NCI-H1048 (cell line): ENCODE measurements at places on chromosomes 1 and 21.

- DNase-seq = no peak
Observed at GRCh38 chr1:116161877-116162390, 50.7 kb downstream of the MAB21L3 start.

DNA sequence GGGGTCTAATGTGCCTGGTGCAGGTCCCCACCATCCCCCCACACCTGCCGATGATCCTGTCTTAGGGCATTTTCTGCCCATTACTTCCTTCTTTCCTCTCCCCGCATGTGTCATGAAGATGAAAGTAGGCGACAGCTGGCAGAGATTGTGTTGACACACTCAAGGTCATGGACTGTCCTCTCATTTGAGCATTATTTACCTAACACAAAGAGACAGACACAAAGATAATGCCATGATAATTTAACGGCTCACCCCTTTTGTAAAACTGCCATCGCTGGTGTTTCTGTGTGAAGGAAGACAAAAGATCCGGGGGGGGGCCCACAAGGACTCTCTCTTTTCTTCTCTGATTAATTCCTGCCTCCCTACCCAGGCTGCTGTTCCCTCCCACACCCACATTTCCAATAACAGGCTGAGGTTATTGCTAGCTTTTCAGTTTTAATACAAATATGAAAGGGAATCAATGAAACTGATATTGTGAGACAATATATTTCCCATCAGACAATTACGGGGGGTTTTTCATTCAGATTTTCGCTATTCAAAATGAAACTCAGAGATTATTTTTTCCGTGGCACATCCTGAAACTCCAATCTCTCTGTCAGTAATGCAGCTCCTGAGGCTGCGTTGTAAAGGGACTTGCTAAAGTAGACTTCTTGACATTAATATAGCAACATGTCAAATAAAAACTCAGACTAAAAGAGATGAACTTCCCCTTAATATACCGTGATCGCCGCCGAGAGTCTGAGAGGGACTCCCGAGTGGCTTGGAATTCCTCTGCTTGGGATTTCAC, 561.1 kb downstream of the NPHP4 start:
- no peak for DNase-seq

- no peak for DNase-seq
Observed at GRCh38 chr1:234956821-234957329, 171.8 kb downstream of the TOMM20 start.

DNA sequence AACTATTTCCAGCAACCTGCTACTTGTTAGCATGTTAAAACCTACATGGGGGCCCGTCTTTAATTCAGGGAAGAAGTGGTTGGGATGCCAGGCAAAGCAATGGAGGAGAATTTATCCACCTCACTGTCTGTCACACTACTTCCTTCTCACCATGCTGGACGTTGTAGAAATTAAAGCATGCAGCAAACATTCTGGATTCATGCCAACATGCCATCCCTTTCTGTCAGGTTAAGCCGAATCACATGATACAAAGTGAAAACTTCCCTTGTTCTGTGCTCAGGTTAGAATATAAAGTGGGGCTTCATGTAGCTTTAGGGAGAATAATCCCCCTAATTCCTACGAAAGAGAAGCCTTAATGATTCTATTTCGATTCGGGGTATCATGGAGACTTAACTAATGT, 95.5 kb downstream of the ERG start:
- no peak for DNase-seq
